ENCODE measurements at places on chromosomes 2 and 18.

- no peak for DNase-seq
Observed at GRCh38 chr18:74589021-74589420, 8.6 kb upstream of the ZNF407 start.

DNA sequence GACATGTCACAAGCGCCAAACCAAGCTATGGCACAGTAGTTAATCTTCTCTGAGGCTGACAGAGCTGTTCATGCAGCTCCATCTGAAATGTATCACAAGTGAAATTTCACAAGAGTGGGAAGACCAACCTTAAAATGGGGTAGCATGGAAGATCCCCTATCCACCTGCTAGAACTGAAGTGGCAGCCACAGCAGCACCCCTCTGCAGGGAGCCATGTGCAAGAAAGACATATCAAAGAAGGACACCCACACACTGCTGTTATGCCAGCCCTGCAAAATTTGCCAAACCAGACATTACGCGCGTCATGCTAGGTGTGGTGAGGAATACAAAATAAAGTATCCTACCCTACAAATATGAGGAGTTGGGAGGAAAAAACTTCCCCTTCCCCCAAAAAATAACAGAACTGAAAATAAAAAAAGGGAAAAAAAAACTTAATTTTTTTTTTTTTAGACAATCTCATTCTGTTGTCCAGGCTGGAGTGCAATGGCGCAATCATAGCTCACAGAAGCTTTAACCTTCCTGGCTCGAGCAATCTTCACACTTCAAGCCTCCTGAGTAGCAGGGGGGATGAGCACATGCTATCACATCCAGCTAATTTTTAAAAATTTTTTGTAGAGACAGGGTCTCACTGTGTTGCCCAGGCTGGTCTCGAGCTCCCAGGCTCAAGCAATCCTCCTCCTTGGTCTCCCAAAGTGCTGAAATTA, 76.2 kb downstream of the STK39 start:
- DNase-seq, result no peak

DNA sequence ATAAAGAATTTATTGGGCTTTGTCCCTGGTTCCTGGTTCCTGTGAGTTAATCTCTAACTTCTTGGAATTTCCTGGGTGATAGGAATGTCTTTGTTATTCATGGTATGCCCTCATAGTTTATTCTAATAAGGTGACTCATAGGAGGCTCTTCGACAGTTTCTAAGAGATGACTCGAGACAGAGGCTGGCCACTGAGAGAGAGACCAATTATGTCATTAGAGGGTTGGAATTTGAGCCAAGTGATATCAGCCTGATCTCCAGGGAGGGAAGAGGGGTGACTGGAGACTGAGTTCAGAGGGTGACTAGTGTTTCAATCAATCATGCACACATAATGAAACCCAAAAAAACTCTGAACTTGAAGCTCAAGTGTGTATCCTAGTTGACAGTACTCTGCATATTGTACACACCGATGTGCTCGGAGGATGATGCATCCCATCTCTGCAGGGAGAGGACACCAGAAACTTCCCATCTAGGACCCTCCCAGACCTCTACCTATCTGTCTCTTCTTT, 185.7 kb downstream of the MTCL1 start:
- no peak for DNase-seq

DNA sequence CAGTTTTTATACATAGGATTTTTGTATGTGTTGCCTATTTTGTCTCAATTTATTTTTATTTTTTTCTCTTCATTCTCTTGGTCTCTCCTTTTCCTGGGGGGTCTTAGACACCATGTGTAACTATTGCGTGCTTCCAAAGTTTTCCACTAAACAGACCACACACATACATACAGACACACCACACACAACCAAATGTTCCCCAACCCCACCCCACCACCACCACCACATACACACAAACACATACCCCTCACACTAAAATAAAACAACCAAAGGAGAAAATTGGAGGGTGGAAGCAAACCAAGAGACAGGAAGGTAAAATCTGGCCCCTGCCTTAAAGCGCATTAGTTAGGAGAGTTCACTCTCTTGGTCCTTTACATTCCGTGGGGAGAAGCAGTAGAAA, 30.0 kb upstream of the ANXA4 start:
- no peak for DNase-seq

DNA sequence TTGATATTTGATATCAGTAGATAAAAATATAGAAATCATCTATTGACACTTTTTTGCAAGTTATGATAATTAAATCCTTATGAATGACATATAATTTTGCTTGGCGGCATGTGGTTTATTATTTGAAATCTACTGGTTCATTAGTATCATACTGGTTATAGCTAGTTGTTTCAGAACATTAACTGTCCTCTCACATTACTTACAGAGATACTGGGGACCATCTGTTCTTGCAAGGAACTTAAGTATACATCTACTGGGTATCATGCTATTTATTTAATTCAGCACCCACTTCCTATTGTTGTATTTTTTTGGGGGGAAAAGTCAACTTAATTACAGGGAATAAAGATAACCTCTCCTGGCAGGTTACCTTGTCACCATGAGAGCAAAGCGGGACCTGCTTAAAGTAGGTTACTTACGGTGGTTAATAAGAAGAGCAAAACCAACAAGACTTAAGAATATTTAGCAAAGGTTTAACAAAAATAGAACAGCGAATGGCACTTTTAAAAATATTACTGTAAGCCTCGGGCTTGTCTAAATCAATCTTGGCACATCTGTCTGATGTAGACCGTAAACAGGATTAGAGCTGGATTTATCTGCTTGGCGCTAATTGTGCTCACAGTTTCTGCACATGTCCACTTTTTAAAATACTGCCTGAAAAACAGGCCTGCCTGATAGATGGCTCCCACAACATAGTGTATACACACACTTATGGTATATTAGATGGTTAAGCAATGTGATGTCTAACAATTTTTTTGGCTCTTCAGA, 41.8 kb downstream of the CERKL start:
- no peak for DNase-seq

- DNase-seq, result no peak
Observed at GRCh38 chr2:219562049-219563020, 9.0 kb downstream of the OBSL1 start.

GRCh38 chr18:2968606-2969005, 44.3 kb downstream of the LPIN2 start:
- no peak for DNase-seq

GRCh38 chr2:229446350-229446749, 175.3 kb upstream of the PID1 start:
- no peak for DNase-seq

DNA sequence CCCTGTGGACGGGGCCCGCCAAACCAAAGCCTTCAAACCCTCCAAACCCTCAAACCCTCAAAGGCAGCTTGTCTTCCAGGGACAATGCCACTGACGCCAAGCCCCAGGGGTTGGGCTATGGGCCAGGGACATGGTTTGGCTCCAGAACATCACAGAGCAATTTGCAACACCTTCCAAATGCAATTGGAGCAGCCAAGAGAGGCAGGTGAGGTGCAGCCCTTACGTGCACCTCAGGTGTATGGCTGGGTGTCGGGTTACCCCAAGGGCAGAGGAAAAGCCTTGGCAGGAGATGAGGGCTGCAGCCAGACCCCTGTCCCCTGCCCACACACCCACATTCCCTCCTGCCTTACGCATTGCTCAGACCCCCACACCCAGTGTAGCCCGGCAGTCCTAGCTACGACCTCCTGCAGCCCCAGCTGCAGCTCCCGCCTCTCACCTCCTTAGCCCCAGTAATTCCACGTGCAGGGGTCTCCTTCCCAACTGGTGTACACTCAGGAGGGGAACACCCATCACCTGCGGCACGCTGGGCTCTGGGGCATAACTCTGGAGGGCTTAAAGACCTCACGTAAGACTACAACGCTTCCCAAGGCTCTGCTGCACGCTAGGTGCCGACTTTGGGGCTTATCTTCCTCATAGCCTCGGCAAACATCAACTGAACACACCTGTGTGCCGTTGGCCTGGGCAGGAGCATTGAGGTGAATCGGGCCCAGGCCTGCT, 88.7 kb downstream of the TFCP2L1 start:
- no peak for DNase-seq

- DNase-seq, result no peak
Observed at GRCh38 chr2:179340678-179341077, 76.0 kb upstream of the SESTD1 start.

GRCh38 chr18:4639628-4640310, 184.7 kb upstream of the DLGAP1 start:
- DNase-seq, result no peak

DNA sequence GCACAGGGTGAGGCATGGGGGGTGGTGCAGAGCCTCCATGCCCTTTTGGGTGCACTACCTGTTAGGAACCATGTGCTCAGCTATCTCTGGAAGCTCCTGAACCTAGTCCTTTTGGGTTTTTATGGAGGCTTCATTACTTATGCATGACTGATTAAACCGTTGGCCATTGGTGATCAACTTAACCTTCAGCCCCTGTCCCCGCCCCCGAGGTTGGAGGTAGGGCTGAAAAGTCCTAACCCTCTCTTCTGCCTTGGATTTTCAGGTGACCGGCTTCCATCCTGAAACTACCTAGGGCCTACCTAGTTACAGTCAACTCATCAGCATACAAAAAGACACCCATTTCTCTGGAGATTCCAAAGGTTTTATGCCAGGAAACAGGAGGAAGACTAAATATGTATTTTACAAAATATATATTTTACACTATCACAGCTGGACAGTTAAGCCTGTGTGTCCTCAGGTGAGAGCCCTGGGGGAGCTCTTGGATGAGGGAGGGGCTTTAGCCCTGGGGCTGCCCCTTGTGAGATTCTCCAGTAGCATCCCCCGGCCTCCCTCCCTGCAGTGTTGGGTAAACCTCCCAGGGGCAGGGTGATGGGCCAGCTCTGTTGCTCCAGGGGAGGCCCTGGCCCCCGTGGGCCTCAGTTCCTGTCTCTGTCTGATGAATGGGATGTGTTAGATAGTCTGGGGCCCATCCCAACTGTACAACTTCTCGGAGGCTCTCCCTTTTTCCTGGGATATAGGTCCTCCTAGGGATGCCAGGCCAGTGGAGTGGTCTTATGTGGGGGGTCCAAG, 24.1 kb downstream of the GLI2 start:
- DNase-seq, result no peak

DNA sequence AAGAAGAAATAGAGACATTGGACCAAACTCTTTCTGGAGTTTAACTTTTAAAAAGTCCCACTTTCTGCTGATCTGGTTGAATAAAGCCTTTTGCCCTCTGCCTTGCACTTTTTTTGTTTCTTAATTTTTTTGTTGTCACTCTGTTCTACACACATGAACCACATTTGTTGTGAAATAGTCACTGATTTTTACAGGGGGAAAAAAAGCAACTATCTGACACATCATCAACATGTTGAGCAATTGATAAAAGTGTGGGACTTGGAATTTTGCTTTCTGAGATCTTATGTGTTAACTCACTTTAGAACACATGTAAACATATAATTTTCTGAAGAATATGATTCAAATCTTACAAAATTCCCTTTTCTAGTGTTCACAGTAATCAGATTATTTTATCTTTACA, 414.8 kb upstream of the FIGN start:
- no peak for DNase-seq

- no peak for DNase-seq
Observed at GRCh38 chr2:165953306-165953654, 296 bp downstream of the TTC21B start.

- peak; percentile 3 for DNase-seq
Observed at GRCh38 chr2:169683054-169683424, 11.2 kb downstream of the CFAP210 start.

DNA sequence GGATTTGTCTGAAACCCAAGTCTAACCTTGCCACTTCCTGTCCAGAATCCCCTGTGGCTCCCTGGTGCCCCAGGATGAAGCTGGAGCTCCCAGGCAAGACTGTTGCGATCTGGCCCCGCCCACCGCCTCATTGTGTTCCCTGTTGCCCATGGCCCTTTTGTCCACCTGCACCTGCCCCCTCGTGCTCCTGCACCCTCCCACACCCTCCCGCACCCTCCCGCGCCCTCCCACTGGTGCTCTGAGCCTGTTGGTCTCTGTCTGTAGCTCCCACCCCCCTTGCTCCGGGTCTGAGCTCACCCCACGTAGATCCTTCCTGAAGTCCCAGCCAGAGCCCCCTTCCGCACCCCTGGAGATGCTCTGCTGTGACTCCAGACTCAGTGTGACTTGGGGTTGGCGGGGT, 244.4 kb downstream of the ATAD2B start:
- no peak for DNase-seq

DNA sequence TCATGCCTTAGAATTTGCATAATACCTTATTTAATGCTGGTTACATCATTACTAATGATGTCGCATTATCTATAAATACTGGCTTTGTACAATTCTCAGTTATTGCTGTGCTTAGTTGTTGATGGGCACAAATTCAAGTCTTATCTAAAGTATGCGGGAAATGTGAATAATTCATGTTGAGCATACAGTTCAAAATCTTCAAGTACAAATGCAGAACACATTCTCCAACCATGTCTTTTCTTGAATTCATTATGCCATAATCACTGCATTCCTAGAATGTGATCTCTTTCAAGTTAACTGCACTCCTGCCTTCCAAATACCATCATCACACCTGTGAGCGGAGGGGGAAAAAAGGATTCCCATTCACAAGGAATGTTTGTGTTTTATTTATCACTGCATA, 337.0 kb downstream of the MBD2 start:
- DNase-seq, result no peak

DNA sequence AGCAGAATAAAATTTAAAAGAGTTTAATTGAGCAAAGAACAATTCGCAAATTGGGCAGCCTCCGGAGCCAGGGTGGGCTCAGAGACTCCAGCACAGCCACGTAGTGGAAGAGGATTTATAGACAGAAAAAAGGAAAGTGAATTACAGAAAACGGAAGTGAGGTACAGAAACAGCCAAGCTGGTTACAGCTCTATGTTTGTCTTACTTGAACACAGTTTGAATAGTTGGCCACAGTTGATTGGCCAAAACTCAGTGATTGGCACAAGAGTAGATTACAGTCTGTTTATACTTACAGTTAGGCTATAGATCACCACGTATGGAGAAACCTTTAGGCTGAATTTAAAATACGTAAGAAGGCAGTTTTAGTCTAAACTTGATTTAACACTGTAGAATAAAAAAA, 78.8 kb upstream of the NEDD4L start:
- DNase-seq, result no peak

GRCh38 chr18:48090021-48090420, 159.6 kb upstream of the SMAD2 start:
- no peak for DNase-seq

GRCh38 chr2:190693533-190694232, 44.8 kb downstream of the NAB1 start:
- DNase-seq, result no peak

DNA sequence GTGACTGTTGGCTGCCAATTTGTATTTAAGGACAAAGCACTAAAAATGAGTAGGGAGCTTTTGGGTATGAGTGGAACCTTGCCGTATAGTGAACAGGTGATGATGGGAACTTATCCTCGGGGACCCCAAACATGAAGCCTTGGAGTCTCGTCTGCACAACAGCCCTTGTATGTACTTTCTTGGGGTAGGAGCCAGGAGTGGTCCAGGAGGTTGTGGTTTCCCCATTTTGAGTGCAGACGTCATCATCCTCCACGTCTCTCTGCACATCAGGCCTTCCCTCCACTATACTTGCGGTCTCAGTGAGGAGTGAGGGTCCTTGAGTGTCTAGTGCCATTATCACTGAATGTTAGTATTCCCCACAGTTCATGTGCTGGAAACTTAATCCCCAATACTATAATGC, 101.5 kb upstream of the HS6ST1 start:
- no peak for DNase-seq
